ENCODE measurements at places on chromosomes 5 and 9. TPM values are rescaled to one million over a fixed set of nuclear protein-coding genes. Genes with fewer than 3 reads are reported as not detected.

Gene HAVCR2
- total RNA-seq, result 2.7 TPM

Gene ADAMTSL1
- total RNA-seq, result 0.98 TPM

Gene FOXI1
- total RNA-seq, result not detected

DNA sequence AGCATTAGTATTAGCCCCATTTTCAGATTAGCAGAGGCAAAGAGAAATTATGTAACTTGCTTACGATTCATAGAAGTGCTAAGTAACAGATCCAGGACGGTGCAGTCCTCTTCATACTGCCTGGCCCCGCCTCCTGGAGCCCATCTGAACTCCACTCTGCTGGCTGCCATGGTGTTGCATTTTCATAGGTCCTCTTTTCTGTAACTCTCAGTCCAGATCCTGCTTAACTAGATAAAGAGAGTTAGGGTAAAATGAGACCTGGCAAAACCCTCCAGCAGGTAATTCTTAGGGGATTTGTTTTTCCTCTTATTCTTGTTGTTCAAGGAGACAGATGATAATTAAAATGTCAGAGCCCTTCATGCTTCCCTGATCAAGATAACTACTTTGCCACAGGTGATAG, 135.1 kb upstream of the EFNA5 start:
- H3K27me3 ChIP-seq, result no peaks in the 10 kb centered on the region
- DNase-seq, result no peak
- H3K4me1 ChIP-seq, result no peaks in the 10 kb centered on the region

DNA sequence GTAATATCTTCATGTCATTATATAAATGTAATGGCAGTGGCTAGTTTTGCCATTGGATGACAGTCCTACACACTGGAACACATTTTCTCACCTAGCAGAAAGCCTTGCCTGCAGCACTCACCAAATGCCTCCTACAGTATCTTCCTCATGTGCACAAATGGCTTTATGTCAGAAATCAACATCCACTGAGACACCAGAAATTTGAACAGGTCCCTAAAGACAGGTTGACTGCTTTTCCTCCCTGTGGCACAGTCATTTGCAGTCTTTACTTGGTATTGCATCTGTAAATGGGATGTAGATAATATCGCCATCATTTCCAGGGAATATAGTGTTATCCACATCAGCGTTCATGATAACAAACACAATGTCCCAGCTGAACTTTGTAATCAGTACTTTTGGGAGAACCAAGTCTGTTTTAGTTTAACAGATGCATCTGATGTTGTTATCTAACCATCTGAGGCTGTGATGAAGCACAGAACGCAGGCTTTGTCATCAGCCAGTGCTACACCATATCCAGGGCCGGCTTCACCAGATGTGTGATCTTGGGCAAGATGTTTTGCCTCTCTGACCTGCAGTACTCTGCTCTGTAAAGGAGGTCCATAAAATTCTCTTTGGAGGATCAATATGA, 83.9 kb upstream of the TAS2R1 start:
- no peak overlapping the region for H3K27ac ChIP-seq
- H3K4me1 ChIP-seq, result no peaks in the 10 kb centered on the region
- H3K4me3 ChIP-seq, result no peak overlapping the region
- H3K27me3 ChIP-seq, result no peaks in the 10 kb centered on the region
- no peaks in the 10 kb centered on the region for H3K36me3 ChIP-seq

DNA sequence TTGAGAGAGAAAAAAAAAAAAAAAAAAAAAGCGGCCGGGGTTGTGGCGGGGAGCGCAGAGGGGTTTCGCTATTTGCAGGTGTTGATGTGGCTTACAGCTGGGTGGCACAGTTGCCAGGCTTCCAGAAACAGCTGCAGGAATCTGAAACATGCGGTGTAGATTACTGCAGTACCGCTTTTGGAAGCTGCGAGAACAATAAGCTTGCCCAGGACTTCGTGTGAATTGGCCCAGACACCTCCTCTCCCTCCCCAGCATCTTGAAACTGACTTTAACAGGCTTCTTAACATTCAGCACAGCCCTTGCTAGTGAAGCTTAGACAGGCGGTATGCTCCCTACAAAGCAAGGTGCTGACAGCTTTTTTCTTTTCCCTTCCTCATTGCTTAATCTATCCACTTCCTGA, 104.0 kb downstream of the ATP10B start:
- no peaks in the 10 kb centered on the region for H3K4me1 ChIP-seq
- no peak overlapping the region for H3K4me3 ChIP-seq
- no peak for DNase-seq
- H3K27ac ChIP-seq, result no peak overlapping the region
- no peaks in the 10 kb centered on the region for H3K36me3 ChIP-seq
- H3K27me3 ChIP-seq, result no peaks in the 10 kb centered on the region

GRCh38 chr5:42598311-42598710, 158.3 kb upstream of the CCDC152 start:
- no peaks in the 10 kb centered on the region for H3K27me3 ChIP-seq
- no peak overlapping the region for H3K4me3 ChIP-seq
- H3K4me1 ChIP-seq, result no peaks in the 10 kb centered on the region

GRCh38 chr5:146016764-146017484, 80.5 kb downstream of the SH3RF2 start:
- DNase-seq, result no peak
- H3K4me1 ChIP-seq, result no peaks in the 10 kb centered on the region
- no peak overlapping the region for H3K4me3 ChIP-seq
- no peak overlapping the region for H3K27ac ChIP-seq

- H3K27ac ChIP-seq, result no peak overlapping the region
- H3K4me3 ChIP-seq, result no peak overlapping the region
- no peaks in the 10 kb centered on the region for H3K4me1 ChIP-seq
- H3K27me3 ChIP-seq, result no peaks in the 10 kb centered on the region
- DNase-seq, result no peak
Observed at GRCh38 chr9:13616491-13617035, 337.1 kb upstream of the MPDZ start.

- DNase-seq, result no peak
- no peak overlapping the region for H3K4me3 ChIP-seq
- H3K4me1 ChIP-seq, result no peaks in the 10 kb centered on the region
- no peaks in the 10 kb centered on the region for H3K36me3 ChIP-seq
- no peak overlapping the region for H3K27ac ChIP-seq
- no peaks in the 10 kb centered on the region for H3K27me3 ChIP-seq
Observed at GRCh38 chr5:97388794-97389193, 205.7 kb upstream of the RIOK2 start.

GRCh38 chr5:72472031-72472430, 35.2 kb downstream of the ZNF366 start:
- H3K36me3 ChIP-seq, result no peaks in the 10 kb centered on the region
- no peak overlapping the region for H3K27ac ChIP-seq
- no peak for DNase-seq
- no peaks in the 10 kb centered on the region for H3K4me1 ChIP-seq
- H3K27me3 ChIP-seq, result no peaks in the 10 kb centered on the region
- H3K4me3 ChIP-seq, result no peak overlapping the region

DNA sequence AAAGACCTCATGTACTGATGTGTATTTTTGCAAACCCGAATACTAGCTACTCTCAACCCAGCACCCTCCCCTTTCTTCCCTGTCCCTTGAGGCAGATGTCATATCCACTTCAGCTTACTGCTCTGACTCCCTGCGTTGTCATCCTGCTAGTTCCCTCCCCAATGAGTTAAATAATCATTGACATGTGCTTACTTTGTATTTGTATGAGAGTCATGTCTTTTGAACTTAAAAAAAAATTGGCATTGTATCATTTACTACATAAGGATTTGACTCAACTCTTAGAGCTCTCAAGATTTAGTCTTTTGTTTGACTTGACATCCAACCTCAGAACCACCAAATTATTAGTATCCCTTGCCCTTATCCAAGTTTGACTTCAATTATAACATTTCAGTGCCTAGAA, 219.7 kb upstream of the TUT7 start:
- no peaks in the 10 kb centered on the region for H3K36me3 ChIP-seq
- no peaks in the 10 kb centered on the region for H3K27me3 ChIP-seq
- no peak overlapping the region for H3K27ac ChIP-seq
- H3K4me3 ChIP-seq, result no peak overlapping the region
- DNase-seq, result no peak
- no peaks in the 10 kb centered on the region for H3K4me1 ChIP-seq

- H3K27ac ChIP-seq, result no peak overlapping the region
- DNase-seq, result no peak
- no peaks in the 10 kb centered on the region for H3K4me1 ChIP-seq
- H3K4me3 ChIP-seq, result no peak overlapping the region
Observed at GRCh38 chr9:113163001-113163400, 12.2 kb downstream of the SLC31A2 start.

DNA sequence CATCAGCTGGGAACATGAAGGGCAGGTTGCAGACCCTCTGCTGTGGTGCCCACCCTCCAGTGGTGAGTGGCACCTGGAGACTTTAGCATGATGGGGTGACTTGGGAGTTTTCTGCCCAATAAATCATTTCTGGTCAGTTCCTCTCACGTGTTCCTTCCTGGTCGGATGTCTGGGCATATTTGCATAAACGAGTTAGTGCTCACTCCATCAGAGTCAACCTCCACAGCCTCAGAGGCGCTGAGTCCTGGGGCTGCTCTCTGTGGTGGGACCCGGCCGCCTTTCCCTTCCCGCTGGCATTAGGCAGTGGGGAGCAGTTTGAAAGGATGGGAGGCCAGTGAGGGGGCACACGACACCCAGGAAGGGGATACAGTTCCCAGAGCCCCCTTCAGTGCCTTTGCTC, 114.0 kb upstream of the FCN2 start:
- H3K27me3 ChIP-seq, result no peaks in the 10 kb centered on the region
- H3K36me3 ChIP-seq, result no peaks in the 10 kb centered on the region
- no peaks in the 10 kb centered on the region for H3K4me1 ChIP-seq
- DNase-seq, result no peak

DNA sequence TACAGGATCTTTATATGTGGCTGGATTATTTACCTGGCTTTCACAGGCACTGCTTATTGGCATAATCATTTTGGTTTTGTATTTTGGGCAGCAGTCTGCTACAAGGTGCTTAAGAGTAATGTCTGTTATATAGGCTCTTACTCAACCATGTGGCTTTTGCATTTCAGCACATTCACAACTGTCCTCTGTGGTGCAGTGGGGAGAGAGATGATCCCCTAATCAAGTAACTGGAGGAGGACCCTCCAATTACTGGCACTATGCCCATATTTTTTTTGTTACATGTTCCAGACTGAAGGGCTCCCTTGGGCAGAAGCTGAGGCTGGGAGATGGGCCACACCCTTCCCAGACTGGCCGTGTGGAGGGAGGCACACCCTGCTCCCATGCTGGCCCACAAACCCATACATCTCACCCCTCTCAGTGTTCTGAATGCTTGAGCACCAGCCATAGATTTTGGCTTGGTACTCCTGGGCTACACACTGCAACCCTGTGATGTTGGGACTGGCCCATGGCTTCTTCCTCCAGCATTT, 173.5 kb downstream of the FAM174A start:
- no peaks in the 10 kb centered on the region for H3K36me3 ChIP-seq
- no peak for DNase-seq
- H3K4me3 ChIP-seq, result no peak overlapping the region
- no peaks in the 10 kb centered on the region for H3K27me3 ChIP-seq
